NCI-H1694 (cell line): ENCODE measurements at places on chromosomes 2 and 18.

GRCh38 chr2:191250986-191251385, 5.8 kb downstream of the MYO1B start:
- DNase-seq, result no peak

GRCh38 chr2:121184248-121184862, 100.6 kb downstream of the TFCP2L1 start:
- DNase-seq, result no peak

GRCh38 chr18:75846321-75846720, 418.8 kb upstream of the SMIM21 start:
- no peak for DNase-seq

DNA sequence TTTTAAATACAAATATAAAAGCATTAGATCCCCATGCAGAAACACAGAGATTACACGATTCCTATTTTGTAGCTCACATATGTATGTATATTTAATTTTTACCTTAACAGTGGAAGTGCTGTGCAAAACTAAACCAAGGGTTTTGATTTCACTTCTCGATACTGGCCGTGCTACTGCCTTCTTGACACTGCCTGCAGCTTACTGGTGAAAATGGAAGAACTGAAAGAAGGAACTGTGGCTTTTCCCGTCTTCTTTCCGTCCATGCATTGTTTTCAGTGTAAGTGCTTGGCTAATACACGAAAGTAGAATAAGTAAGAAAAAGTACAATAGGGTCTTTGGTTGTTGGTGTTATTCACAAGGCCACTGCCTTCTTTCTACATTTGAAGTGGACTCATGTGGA, 129.5 kb downstream of the NDUFA10 start:
- no peak for DNase-seq

DNA sequence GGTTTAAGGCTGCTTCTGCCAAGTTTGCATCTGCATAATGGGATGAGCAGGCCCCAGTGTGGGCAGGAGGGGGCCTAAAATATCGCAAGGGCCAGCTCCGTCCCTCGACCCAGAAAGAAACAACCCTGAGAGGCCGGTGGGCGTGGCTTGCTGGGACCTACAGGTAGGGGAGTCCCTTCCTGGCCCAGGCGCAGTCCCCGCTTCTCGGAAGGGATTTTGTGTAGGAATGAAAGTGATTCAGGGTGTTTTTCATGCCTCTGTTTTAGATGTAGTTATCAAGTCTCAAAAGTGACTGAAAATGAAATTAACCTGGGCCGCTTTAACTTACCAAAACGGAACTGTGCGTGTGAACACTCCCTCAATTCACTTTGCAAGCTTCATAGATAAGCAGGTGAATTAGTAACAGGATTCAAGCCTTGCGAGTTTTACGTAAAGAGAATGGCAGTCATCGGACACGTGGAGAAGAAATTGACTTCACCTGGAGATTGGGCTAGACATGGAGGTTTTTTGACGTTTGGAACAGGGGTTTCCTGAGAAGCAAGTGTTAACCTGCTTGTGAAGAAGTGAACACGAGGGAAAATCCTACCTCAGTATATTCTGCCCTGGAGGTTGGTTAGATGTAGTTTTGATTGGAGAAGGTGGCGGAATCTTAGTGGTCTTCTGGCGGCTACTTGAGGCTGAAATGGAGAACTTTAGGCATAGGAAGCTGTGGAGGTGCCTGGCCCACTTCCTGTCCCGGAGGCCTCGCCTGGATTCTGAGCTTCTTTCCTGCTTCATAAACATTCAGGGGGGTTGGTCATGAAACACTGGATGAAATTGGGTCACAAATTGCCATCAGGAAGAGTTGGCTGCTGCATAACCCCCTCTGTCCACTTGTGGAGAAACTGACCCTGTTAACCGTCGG, 1.7 kb downstream of the NCK2 start:
- DNase-seq, result no peak

DNA sequence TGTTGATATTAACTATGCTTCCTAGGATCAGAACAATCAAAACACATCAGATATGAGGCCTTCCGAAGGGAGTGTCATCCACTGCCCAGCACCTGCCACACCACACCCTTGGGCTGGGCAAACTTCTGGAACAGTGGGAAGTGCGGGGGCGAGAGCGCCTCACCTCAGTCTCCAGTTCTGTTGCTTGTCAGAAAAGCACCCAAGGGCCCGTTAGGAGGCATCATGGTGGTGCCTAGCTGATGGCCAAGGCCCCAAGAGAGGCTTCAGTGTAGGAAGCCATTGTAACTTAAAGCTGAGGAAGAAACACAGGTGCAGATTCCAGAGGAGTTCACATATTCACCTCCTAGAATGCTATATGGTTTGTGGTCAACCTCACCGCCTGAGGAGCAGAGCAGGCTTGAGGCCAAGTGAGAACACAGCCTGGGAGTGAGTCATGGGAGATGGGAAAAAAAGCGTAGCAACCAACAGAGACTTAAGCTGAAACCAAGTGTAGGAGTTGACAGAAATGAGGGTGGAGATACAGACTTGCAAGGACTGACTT, 85.1 kb upstream of the ATL2 start:
- DNase-seq, result no peak

GRCh38 chr2:195929531-195929930, 139.1 kb downstream of the DNAH7 start:
- no peak for DNase-seq

DNA sequence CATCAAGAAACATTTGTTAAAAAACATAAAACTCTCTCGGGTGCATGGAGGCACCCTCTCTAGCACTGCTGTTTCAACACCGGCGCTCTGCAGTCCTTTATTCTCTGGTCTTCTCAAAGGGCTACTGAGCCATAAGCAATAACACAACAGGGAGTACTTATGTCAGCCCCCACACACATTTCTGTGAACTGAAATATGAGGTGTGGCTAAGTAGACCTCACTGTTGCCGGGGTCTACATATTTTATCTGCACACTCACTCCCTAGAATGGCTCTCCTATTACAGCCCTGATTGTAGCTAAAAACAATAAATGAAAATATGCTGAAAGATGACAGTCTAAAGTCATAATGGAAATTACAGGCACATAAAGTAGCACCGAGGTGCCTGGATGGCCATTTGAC, 235.1 kb downstream of the GRB14 start:
- DNase-seq, result no peak

- DNase-seq, result no peak
Observed at GRCh38 chr2:237389831-237390230, 24.1 kb downstream of the COL6A3 start.

GRCh38 chr18:47775961-47776360, 154.5 kb downstream of the SMAD2 start:
- DNase-seq, result no peak

GRCh38 chr18:11489266-11489899, 120.0 kb upstream of the SLC35G4 start:
- DNase-seq, result no peak

DNA sequence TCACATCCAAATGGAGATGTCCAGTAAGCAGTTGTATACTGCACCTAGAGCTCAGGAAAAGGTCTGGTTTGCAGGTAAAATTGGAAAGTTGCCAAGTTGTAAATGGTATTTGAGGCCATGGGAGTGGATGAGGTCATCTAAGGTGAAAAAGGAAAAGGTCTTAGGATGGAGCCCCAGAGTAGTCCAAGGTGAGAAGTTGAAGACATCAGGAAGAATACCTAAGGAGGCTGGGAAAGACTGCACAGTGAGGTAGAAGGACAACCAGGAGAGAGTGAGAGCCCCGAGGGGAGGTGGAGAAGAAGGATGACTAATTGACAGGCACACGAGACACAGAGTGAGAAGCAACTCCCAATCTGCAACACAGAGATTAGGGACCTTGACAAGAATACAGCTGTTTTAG, 10.7 kb downstream of the DPP4 start:
- no peak for DNase-seq

GRCh38 chr18:63527251-63527650, 14.9 kb upstream of the SERPINB12 start:
- no peak for DNase-seq

DNA sequence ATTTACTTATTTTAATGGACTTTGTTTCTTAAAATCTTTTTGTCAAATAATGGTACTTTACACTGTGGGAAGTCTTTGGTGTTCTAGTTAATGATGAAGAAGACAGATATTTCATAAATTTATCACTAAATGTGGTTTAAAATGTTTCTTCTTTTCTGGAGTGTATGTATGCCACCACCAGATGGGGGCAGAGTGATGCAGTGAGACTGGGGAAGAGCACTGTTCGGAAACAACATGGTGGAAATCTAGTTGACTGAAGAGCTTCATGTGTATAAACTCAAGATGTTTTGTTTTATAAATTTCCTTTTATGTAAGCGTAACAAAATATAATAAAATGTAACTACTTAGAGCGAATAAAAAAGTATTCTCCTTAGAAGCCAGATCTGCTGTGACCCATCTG, 195.1 kb downstream of the KCNE4 start:
- peak; percentile 25 for DNase-seq

DNA sequence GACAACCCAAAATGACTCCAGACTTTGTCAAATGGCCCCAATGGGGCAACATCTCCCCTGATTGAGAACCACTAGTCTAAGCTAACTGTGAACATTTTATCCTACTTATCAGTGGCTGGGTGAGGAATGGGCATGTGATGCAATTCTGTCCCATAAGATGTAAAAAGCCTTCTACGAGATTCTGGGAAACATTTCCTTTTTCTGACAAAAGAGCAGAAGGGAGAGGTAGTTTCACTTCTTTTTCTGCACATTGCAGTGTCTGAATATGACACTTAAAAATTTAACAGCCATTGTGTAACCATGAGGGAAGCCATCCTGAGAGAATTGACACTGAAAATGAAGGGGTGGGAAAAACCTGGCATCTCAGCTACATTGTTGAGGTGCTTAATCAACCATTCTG, 17.3 kb upstream of the MARCHF4 start:
- no peak for DNase-seq

- DNase-seq, result no peak
Observed at GRCh38 chr2:3440477-3440876, 61.0 kb downstream of the TRAPPC12 start.

DNA sequence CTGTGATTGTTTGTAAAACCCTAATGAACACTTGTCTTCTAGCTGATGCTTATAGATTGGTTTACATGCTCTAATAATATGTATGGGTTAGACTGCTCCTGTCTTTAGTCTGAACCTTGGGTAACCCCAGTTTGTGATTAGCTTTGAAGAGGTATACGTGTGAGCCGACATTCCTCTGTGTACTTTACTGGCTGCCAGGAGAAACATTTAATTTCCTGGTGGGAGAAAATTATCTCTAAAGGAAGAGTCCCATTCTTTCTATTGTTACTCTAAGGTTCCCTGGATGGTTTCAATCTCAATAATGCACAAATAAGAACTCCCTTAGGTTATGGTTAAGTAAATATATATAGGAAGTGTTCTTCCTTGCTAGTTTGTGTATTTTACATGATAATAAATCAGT, 143.6 kb upstream of the ZSWIM2 start:
- no peak for DNase-seq

DNA sequence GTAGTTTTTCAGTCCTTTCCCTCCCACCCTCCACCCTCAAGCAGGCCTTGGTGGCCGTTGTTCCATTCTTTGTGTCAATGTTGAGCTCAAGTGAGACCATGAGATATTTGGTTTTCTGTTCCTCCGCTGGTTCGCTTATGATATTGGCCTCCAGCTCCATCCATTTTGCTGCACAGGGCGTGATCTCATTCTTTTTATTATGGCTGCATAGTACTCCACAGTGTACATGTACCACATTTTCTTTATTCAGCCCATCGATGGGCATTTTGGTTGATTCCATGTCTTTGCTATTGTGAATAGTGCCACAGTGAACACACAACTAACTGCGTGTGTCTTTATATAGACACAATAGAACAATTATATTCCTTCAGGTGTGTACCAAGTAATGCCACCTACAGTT, 14.1 kb downstream of the AGAP1 start:
- no peak for DNase-seq

DNA sequence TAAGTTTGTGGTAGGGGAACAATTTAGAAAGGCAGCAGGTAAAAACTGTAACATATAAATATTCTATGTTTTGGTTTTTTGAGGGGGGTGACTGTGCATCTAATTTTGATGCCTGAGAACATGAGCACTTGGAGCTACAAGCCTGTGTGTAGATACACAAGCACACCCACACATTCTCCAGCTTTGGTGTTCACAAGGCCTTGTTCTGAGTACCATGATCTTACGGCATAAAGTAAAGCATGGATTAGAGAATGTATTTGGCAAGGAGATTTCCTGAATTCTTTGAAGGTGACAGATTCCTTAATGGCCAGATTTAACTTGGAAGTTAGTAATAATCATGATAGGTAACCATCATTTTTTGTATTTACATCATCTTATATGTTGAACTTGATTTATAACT, 42.7 kb downstream of the MAP3K20 start:
- no peak for DNase-seq

- DNase-seq, result no peak
Observed at GRCh38 chr18:23181547-23181946, 46.3 kb downstream of the CABLES1 start.
